Activated CD4-positive, alpha-beta memory T cell treated with anti-CD3 and anti-CD28 coated beads for 36 hours (primary cell): ENCODE measurements at places on chromosomes 6 and 20. TPM values are rescaled to one million over a fixed set of nuclear protein-coding genes. Genes with fewer than 3 reads are reported as not detected.

Gene LY6G6D
- not detected for total RNA-seq

Gene TMEM170B
- 0.83 TPM for total RNA-seq

DNA sequence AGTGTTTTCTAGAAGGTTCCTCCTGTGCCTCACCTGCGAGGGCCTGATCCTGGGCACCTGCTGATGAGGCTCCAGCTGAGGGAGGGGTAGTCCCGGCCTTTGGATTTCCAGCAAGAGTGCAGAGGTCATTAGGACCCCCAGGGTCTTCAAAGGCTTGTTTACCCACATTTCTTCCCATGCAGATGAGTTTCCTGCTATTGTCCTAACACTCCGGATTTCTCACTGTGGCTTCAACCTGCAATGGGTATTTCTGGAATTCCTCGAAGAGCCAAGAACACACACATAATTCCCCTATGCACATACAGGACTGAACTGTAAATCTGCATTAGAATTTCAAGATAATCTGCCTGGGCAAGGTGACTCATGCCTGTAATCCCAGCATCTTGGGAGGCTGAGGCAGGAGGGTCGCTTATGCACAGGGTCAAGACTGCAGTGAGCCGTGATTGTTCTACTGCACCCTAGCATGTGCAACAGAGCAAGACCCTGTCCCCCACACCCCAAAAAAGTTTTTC is 53.9 kb downstream of the ADNP start:
- H3K4me1 ChIP-seq: no peaks in the 10 kb centered on the region
- H3K27ac ChIP-seq: no peak overlapping the region
- H3K36me3 ChIP-seq: no peaks in the 10 kb centered on the region
- H3K4me3 ChIP-seq: no peak overlapping the region
- H3K27me3 ChIP-seq: no peaks in the 10 kb centered on the region

GRCh38 chr6:47132724-47133123 is 90.6 kb upstream of the ADGRF1 start:
- peaks cover 2% of the 10 kb centered on the region for H3K27me3 ChIP-seq
- H3K36me3 ChIP-seq: no peaks in the 10 kb centered on the region
- H3K4me3 ChIP-seq: no peak overlapping the region
- no peak overlapping the region for H3K27ac ChIP-seq
- DNase-seq: no peak

DNA sequence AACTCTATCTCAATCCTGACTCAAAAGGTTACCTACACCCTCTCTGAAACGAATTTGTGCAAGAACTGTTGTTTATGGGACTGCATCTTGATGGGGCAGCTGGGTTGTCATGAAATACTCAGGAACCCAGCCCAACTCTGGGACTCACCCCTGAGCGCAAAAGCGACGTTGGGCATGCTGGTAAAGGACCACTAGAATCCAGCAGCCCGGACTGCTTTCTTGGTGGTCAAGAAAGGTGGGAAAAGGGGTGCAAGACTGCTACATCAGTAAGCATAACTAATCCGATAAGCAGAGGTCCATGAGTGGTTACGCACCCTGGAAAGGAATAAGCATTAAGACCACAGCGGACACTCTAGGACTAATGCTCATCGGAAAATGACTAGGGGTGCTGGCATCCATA is 6.3 kb upstream of the PRR18 start:
- H3K4me1 ChIP-seq: no peaks in the 10 kb centered on the region
- H3K4me3 ChIP-seq: no peak overlapping the region
- no peak overlapping the region for H3K27ac ChIP-seq
- DNase-seq: no peak

DNA sequence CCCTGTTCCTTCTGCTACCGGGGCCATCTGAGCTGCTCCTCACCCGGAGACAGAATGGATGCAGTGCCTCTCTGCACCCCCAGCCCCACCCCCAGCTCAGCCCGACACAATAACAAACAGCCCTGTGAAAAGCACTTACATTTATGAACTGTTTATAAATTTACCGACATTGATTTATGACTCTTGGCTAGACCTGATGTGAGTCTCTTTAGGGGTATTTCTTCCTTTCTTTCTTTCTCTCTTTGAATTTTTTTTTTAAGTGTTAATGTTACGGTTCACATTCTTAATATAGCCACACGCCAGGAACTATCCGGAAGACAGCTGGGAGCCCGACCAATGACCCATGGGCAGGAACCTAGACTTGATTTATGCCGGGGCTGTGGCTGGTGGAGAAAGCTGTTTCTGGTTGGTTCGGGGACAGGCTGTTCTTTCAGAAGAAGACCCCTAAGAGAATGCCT is 266.3 kb downstream of the CDC5L start:
- H3K27ac ChIP-seq: no peak overlapping the region
- H3K27me3 ChIP-seq: no peaks in the 10 kb centered on the region
- peaks cover 21% of the 10 kb centered on the region for H3K4me1 ChIP-seq
- no peaks in the 10 kb centered on the region for H3K36me3 ChIP-seq

- no peak overlapping the region for H3K27ac ChIP-seq
- DNase-seq: no peak
- H3K4me3 ChIP-seq: no peak overlapping the region
- peaks cover 21% of the 10 kb centered on the region for H3K27me3 ChIP-seq
Measured at GRCh38 chr6:150298030-150298380, 70.8 kb upstream of the IYD start.
